ENCODE measurements at places on chromosomes 1 and 21.

GRCh38 chr1:44033756-44034155 lies 2.5 kb upstream of the SLC6A9 start:
- no peak for DNase-seq

- no peak for DNase-seq
Observed at GRCh38 chr1:183554577-183554976, 35.7 kb downstream of the NCF2 start.

- peak; percentile 55 for DNase-seq
Observed at GRCh38 chr1:108897865-108898720, 21.3 kb downstream of the GPSM2 start.

DNA sequence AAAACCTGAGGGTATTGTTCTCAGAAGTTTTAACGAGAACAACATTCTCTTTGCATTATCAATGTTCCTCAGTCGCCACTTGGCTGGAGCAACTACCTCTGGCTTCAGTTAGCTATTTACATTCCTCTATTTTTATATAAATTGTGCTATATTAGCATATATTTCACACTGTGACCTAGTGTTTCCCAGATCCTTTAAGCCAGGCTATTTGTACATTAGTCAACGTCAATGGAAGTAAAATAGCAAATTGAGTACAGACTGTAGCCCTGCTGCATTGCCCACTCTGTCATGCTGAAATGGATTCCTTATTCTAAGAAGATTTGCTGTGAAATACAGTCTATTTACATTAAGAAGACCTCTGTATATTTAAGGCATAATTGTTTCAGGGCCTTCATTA lies 213.8 kb downstream of the ROR1 start:
- DNase-seq = no peak

- DNase-seq = no peak
Observed at GRCh38 chr1:158810311-158810710, 20.8 kb upstream of the MNDA start.

DNA sequence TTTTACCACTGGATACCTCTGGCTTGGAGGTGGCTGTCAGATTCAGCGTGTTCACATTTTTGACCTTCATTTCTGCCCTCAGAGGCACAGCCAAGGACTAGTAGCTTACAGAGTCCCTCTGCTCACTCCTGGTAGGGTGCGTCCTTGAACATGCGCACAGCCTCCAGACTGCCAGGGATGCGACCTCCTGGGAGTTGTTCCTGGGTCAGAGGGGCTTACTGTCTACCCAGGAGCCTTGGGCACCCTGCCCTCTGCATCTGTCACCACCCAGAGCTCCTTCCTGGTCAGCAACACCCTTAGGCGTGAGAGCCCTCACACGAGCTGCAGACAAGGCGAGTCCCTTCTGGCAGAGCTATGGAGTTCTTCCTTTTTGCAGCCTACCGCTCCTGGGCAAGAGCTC lies 1.7 kb downstream of the SLX9 start:
- DNase-seq = no peak

- peak; percentile 40 for DNase-seq
Observed at GRCh38 chr21:32770871-32771523, 558 bp downstream of the PAXBP1 start.

GRCh38 chr1:64320470-64320869 lies 117.0 kb downstream of the UBE2U start:
- no peak for DNase-seq

- no peak for DNase-seq
Observed at GRCh38 chr1:84930329-84930728, 37.3 kb upstream of the LPAR3 start.

GRCh38 chr1:16199157-16199501 lies 13.3 kb downstream of the ARHGEF19 start:
- no peak for DNase-seq

DNA sequence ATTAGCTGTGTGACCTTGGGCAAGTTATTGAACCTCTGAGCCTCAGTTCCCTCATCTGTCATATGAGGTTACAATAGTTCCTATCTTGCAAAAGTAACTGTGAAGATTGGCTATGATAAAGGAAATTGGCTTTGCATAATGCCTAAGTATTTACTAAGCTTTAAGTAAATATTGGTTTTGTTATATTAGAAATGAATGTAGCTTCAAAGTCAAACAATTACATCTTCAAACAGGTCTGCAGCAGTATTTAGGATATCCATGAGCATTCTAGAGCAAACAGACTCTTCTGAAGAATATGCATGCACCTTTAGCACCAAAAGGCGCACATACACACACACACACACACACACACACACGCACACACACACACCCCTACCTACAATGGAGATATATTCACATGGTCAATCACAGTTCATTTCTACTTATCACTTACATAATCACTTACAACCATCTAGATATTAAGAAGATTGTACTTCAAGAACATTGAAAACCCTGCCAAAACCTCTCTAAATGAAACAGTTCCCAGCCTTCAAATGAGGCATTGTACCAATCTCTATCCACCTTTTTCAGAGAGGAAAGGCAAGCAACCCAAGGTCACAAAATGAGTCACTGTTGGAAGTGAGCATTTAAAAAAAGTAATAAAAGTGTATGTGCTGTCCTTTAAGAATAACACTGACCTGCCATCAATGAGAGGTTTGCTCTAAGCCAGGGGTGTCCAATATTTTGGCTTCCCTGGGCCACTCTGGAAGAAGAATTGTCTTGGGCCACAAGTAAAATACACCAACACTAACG lies 13.4 kb upstream of the FAM43B start:
- DNase-seq = no peak
